ENCODE measurements at places on chromosomes 12 and 14.

GRCh38 chr12:29528161-29528560, 30.7 kb upstream of the OVCH1 start:
- DNase-seq, result no peak

GRCh38 chr14:20435582-20436362, at the start of gene KLHL33:
Gene KLHL33 (minus strand): TSS chr14:20436166. CDS start chr14:20435811, 355 bp downstream.
- no peak for DNase-seq

DNA sequence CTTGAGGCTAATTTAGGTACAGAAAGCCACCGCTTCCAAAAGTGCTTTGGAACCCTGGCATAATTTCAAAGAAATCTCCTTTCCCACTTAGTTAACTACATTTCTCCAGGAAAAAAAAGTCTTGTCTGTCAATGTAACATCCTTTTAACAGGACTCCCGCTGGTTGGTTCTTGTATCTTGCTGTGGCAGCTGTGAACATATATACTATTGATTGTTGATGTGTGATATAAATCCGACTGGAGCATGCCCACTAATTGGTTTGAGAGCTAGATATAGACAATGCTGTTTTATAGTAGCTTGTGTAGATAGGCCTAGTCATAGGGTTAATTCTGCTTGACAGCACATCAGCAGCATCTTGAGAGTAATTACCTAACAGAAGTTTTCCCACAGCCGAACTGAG, 89.6 kb downstream of the MSRB3 start:
- DNase-seq, result no peak

- no peak for DNase-seq
Observed at GRCh38 chr12:126966498-126966897, 1300.5 kb upstream of the TMEM132C start.

GRCh38 chr14:74571901-74572725, 39.9 kb downstream of the LTBP2 start:
- no peak for DNase-seq

GRCh38 chr12:109729371-109729781, 15.8 kb downstream of the FAM222A start:
- no peak for DNase-seq

DNA sequence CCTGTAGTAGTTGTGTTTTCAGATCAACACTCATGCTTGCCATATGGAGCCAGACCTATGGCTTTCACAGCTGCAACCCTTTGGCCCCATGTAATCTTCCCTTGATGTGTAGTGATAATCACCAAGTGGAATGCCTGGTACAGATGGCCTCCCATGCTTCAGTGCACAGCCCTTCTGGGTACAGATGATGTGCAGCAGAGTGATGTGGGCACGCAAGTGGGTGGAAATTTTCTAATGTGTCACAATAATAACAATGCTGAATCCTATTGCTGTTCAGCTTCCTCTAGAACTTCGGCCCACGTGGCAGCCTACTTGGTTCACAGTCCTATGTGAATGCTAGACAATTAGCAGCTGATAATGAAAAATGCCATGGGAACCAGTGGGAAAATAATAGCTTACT, 188.1 kb downstream of the SNAPC1 start:
- no peak for DNase-seq

DNA sequence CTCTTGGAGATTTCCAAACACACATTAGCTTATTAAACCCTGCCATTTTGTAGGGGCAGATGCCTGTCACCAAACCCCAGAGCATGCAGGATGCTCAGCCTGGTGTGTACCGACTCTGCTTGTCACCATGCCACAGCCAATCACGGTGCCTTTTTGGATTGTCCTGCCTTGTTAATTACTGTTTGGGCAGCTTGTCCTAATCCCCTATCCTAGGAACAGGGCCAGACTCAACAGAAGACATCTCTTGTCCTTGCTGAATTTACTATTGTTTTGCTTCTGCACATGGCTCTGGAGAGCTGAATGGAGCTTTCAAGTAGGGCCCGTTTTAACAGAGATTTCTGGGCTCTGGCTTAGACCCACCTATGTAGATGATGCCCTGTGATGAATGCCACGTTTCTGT, 388.5 kb downstream of the AACS start:
- no peak for DNase-seq

- no peak for DNase-seq
Observed at GRCh38 chr12:64583771-64584421, 26.4 kb upstream of the RASSF3 start.

DNA sequence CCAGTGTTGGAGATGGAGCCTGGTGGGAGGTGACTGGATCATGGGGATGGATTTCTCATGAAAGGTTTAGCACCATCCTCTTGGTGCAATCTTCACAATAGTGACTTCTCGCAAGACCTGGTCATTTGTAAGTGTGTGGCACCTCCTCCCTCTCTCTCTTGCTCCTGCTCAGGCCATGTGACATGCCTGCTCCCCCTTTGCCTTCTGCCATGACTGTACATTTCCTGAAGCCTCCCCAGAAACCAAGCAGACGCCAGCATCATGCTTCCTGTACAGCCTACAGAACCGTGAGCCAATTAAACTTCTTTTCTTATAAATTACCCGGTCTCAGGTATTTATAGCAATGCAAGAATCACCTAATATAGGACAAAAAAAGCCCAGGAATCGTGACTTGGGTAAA, 171.0 kb upstream of the FOXN3 start:
- DNase-seq, result no peak

GRCh38 chr12:91384366-91384765, 201.7 kb upstream of the DCN start:
- DNase-seq, result no peak

GRCh38 chr12:127381043-127381668, 885.8 kb upstream of the TMEM132C start:
- peak; percentile 3 for DNase-seq

DNA sequence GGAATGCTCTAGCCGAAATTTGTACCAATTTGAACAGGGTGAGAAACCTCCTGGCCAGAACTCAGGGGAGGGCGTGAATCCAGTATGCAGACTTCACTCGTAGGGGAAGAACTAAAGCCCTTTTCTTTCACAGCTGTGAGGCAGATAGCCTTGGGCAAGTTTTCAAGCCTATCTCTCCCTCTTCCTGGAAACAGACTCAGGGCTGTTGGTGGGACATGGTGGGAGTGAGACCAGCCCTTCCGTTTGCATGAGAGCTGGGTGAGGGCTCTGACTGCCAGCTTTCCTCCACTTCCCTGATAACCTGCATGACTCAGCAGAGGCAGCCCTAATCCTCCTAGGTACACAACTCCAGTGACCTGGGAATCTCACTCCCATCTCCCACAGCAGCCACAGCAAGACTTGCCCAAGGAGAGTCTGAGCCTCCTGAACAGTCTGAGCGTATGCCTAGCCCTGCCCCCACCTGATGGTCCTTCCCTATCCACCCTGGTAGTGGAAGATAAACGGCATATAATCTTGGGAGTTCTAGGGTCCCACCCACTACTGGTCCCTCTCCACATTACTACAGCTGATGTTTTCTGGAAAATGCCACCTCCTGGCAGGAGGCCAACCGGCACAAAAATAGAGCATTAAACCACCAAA, 170.1 kb upstream of the AMIGO2 start:
- DNase-seq, result no peak

- DNase-seq, result no peak
Observed at GRCh38 chr14:23041729-23042128, 283 bp upstream of the PSMB11 start.

DNA sequence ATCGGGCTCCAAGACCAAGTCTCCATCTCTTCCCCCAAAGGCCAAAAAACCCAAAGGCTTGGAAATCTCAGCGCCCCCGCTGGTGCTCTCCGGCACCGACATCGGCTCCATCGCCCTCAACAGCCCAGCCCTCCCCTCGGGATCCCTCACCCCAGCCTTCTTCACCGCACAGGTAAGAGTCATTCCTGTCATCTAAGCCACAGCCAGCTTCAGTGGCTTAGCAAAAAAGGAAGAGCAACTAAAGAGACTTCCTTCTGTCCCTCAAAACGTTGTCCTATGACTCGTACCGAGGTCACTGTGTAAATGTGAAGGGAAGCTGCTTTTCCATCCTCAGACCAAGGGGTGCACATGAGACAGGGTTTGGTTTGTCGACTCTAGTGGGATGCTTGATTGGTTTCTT, 53.4 kb downstream of the ELK3 start:
- DNase-seq, result no peak

DNA sequence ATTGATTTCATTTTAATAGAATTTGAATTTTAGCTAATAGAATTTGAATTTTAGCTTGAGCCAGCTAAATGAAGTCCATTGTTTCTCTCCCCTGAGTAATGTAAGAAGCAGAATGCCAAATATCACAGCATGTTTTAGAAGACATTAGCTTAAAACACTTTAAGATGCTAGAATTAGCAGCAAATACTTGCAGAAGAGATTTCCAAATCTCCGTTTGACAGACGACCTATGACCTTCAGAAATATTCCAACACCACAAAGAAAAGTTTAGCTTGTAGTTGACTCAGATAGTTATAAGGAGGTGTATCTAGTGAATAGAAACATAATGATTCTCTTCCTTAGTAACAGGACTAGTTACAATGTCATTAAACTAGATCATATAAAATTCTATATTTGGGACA, 51.7 kb upstream of the MYF6 start:
- DNase-seq, result no peak
